Kidney glomerular epithelial cell (primary cell): ENCODE measurements at places on chromosomes 7 and 10.

DNA sequence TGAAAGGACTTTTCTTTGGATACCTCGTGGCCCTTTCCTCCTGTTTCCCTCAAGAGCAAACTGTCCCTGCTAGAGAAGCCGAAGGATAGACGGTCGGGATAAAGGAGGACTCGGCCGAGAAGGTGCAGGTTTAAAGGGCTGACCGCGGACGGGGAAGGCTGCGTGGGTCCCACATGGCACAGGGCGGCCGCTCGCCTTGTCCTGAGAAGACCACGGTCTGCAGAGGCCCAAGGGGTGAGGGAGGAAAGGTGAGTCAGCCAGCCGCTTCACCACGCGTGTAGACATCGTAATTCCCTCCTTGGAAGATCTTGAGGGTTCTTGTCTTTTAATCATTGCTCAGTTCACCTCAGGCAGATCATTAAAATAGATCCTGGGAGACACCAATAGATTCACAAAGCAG lies 253.8 kb downstream of the DPP6 start:
- no peak for DNase-seq

- no peak for DNase-seq
Observed at GRCh38 chr7:68955656-68956055, 642.6 kb upstream of the AUTS2 start.

DNA sequence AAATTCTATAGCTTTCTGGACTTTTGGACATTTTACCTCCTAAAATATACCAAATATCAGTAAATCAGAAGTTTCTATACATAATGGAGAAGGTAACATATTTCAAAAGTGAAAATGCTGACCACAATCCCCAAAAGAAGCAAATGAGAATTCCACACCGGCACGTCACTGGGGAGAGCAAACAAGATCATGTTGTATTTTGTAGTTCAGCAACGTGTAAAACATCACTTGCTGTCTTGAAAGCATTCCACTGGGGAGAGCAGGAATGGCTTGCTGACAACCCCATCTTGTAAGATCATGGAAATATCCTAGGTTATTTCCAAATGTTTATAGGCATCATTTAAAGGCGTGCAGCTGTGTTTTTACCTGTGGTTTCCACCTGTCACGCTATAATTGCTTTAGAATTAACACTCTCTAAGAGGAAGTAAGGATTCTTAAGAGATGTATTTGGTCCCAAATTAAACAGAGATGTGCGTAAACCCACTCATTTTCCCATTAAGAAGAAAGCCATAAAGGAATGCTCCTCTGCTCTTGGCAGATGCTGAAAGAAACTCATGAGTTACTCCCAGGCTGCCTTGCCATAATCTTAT lies 397.1 kb upstream of the POT1 start:
- DNase-seq: no peak

DNA sequence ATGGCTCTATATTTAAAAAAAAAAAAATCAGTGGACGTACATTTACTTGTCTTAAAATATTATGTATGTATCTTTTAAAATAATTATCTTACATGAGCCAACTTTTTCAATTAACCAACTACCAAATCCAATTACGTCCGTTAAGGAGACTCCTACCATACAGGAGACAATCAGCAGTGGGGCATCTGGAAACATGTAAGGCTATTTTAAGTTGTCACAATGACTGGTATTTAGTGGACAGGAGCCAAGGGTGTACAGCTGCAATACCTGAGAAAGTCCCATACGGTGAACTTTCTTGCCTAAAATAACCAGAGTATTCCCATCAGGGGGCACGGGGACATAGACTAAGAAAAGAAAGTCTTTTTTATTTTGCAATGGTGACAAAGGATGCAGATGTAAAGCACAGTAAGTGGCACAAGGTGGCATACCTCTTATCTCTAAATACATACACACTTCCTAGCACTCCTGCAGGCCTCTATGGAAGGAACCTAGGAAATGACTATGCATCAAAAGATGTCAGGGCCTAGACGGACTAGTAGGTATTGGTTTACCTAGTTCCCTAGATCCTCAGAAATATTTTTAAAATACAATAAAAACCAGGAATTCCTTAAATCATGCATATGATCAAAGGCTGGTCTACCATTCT lies 16.0 kb upstream of the TLL2 start:
- no peak for DNase-seq

DNA sequence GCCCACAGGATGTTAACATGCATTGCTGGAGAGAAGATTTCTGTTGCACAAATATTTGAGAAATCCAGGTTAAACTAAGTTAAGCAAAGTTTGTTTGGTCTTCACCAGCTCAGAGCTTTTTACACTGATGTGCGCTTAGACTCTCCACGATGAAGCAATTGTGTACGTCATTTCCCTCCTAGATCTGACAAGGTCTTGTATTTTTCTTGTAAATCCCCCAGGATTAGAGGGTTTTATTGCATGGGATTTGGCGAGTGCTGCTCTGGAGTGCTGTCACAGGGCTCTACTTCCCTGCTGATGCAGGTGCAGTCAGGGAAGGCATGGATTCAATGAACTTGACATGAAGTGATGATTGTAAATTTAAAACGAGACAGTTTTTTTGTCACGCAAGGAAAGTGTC lies 173.3 kb downstream of the PDE1C start:
- DNase-seq: no peak

- no peak for DNase-seq
Observed at GRCh38 chr10:85032981-85033380, 704.6 kb downstream of the CCSER2 start.

- DNase-seq: no peak
Observed at GRCh38 chr10:73522263-73522662, 26.4 kb upstream of the PPP3CB start.

GRCh38 chr10:68251151-68251550 lies 19.2 kb upstream of the ATOH7 start:
- DNase-seq: no peak

- no peak for DNase-seq
Observed at GRCh38 chr7:69953136-69954067, 355.1 kb downstream of the AUTS2 start.

DNA sequence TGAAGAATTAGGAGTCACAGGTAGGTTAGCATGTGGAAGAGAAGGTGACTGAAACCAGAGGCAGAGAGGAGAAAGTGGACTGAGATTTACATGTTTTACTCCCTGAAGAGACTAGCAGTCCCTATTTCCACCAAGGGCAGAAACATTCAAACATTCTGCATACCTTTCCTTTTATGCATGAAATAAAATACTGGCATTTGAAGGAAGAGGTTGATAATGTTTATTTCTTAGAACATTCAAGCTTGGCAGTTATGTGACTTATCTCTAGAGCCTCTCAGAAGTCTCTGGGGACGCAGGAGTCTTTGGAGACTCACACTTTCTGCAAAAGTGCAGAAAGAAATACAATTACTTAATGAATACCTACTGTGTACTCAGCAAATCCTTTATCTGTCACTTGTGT lies 507.1 kb upstream of the C7orf33 start:
- no peak for DNase-seq

DNA sequence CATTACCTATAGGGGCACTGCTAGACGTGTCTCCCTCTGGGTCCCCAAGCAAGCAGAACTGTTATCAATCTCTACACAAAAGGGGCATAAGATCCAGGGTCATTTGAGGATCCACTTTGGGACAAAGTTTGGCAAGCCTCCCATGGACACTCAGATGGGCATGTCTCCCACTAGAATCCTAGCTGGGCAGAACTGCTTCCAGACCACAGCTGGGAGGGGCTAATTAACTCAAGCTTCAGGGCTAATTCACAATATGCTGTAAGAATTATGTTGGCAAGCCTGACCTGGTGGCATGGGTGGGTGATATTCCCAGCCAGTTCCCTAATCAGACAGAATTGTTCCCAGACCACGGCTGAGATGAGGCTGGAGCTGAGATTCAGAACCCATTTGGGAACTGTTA lies 738.4 kb upstream of the FZD8 start:
- DNase-seq: no peak

DNA sequence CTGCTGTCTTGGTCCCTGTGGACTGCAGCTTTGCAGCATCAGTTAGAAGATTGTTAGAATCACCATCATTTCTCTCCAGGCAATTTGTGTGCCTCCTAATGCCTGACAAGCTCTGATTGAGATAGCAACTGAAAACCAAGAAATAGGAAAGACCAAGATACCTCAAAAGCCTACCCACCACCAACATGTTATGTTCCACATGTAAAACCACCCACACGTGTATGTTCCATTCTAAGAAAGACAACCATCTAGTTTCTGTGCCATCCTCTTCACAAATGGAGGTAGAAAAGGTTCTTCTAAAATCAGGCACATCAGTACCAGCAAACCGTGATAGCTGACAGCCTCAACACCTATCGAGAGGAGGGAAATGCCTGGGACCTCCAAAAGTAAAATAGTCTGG lies 46.9 kb downstream of the TASOR2 start:
- no peak for DNase-seq

DNA sequence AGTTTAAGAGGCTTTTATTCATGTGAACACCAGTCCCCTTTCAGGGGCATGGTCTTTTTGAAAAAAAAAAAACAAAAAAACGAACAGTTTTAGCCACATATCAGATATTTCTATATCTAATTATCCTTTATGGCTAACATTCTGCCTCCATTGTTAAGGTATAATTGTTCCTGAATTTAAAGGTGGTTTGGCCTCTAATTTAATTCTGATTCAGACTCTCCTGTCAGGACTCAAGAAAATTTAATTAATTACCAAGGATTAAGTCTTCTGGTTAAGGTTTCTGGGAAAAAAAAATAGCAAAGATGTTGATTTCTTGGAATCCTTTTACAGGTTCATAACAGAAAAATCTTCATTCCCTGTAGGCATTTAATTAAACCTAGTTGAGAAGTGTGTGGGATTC lies 27.4 kb downstream of the COL1A2 start:
- DNase-seq: no peak

- DNase-seq: no peak
Observed at GRCh38 chr7:26360650-26361049, 69.0 kb downstream of the SNX10 start.

DNA sequence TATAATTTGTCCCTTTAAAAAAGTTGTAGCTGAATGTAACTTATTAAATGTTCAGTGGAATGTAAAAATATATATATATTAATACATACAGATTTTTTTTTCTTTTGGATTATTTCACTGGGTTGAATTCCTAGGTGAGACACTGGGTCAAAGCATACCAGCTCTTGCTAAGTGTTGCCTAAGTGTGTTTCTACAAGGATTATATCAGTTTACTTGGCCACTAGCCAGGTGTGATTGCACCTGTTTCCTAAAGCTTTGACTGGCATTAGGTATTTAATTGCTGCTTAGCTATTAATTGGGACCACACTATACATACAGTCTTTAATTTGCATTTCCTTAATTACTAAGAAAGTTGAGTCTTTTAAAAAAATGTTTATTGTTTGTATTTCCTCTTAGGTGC lies 5.5 kb upstream of the ELOVL3 start:
- no peak for DNase-seq

DNA sequence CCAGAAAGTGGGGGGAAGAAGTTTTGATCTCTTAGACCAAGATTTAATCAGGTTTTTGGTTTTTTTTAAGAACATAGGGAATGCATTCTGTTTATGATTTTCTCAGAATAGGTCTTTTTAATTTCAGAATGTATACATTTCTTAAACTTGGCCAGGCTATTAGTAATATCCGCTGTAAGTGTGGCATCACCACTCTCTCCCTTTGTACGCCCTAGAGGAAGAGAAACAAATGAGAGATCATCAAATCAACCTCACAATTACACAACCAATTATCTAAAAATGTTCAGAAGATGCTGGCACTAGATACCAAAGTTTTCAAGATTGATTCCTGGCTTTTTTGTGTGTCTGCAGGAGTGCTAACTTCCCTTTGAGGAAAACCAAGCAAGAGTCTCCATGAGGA lies 70.0 kb downstream of the KLF6 start:
- no peak for DNase-seq

DNA sequence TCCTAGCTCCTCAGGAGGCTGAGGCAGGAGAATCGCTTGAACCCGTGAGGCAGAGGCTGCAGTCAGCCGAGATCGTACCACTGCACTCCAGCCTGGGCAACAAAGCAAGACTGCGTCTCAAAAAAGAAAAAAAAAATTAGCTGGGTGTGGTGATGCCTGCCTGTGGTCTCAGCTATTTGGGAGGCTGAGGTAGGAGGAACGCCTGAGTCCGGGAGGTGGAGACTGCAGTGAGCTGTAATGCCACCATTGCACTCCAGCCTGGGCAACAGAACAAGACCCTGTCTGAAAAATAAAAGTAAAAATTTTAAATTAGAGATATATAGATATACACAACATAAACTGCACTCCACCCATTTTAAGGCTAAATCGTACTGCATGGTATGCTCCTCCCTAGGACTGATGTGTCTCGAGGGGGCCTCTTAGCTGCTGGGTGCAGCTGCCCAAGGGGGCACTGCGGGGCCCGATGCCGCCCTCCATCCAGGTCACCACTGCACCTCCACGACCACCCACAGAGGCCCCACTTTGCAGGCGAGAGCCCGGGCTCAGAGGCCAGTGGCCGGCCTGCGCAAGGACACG lies 40.9 kb upstream of the FOXK1 start:
- DNase-seq: no peak

DNA sequence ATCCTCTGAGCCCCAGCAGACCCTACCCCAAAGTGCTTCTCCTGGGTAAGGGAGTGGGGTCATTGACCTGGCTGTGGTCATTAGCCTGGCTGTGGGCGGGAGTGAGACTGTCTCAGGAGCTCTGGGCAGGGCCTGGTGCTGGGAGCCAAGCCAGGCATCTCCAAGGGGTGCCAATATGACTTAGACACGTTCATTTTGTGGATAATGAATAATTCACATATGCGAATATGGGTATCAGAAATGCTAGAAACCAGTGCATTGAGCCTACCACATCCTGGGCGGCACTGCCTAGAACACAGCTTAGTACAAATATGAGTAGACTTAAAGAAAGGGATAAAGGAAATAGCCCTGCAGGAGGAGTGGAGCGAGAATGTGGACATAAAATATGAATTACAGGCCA lies 14.4 kb upstream of the SRRM3 start:
- no peak for DNase-seq

GRCh38 chr7:135490783-135491182 lies 19.1 kb downstream of the CNOT4 start:
- peak; percentile 23 for DNase-seq

- DNase-seq: no peak
Observed at GRCh38 chr7:158106272-158106671, 481.4 kb downstream of the PTPRN2 start.

DNA sequence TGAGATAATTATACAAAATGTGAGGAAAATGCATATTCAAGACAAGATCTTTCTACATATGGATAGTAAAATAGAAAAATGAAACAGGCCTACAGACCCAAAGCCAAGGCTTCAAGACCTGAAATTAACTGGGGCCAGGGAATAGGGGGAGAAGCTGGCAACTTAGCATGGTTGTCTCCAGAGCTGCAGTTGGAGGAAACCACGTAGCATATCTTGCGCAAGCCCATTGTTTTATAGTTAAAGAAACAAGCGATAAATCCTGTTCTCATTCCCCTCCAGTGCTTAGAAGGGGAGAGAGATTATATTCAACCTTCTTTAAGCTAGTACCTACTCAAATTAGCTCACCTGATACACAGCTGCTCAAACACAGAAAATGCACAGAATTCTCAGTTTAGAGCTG lies 197.1 kb downstream of the SORCS1 start:
- no peak for DNase-seq

- DNase-seq: no peak
Observed at GRCh38 chr7:127383123-127383835, 9.2 kb downstream of the ZNF800 start.

GRCh38 chr10:18303851-18304801 lies 163.9 kb downstream of the CACNB2 start:
- no peak for DNase-seq

GRCh38 chr7:11486271-11486670 lies 345.7 kb downstream of the THSD7A start:
- DNase-seq: no peak
